Fibroblast of the aortic adventitia (primary cell): ENCODE measurements at places on chromosomes 1 and 21. TPM values are rescaled to one million over a fixed set of nuclear protein-coding genes. Genes with fewer than 3 reads are reported as not detected.

The GBP4 gene
- total RNA-seq, result 0.09 and 3.7 TPM in 2 replicates

- no peak for DNase-seq
Observed at GRCh38 chr1:112589766-112590165, 29.2 kb downstream of the ST7L start.

GRCh38 chr1:116710420-116711262 lies 43.1 kb upstream of the IGSF3 start:
- peak; percentile 11 for DNase-seq

The NBPF20 gene
- 1.8 and 2.1 TPM in 2 replicates for total RNA-seq

The OR2T35 gene
- total RNA-seq, result not detected in 2 replicates

- no peak for DNase-seq
Observed at GRCh38 chr1:200626853-200627534, 6.4 kb upstream of the KIF14 start.

The UQCRHL gene
- total RNA-seq, result 1.9 and 2.0 TPM in 2 replicates

- no peak for DNase-seq
Observed at GRCh38 chr1:189686288-189686687, 791.4 kb downstream of the BRINP3 start.

The IFNLR1 gene
- 0.36 TPM in 1 of 2 replicates, not detected in the other for total RNA-seq

DNA sequence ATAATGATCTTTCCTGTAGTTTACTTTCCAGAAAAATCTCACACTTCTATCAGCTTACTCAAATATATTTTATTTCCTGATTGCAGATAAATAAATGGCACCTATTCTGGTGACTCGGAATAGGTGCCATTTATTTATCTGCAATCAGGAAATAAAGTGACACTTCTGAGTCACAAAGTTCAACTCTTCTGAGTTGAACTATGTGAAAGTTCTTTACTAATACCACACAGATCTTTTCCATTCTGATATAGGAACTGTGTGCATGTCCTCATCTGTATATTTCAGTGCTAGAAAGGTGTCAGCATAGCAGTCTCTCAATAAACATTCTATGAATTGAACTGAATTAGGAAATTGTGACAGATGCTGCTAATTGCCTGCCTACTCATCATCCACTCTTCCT lies 4.9 kb upstream of the VCAM1 start:
- DNase-seq, result no peak

- DNase-seq, result peak; percentile 87
Observed at GRCh38 chr21:29208682-29209059, 78.2 kb downstream of the MAP3K7CL start.

GRCh38 chr21:29195981-29196669 lies 65.7 kb downstream of the MAP3K7CL start:
- DNase-seq, result peak; percentile 95

The RWDD3 gene
- total RNA-seq, result 12.5 and 20.6 TPM in 2 replicates

- DNase-seq, result peak; percentile 89
Observed at GRCh38 chr1:100164216-100164615, 13.8 kb downstream of the LRRC39 start.

The OR2G3 gene
- not detected in 2 replicates for total RNA-seq

GRCh38 chr21:29812947-29813346 lies 126.8 kb downstream of the GRIK1 start:
- DNase-seq, result no peak

The GJA8 gene
- total RNA-seq, result not detected in 2 replicates

The F5 gene
- 0.16 TPM in 1 of 2 replicates, not detected in the other for total RNA-seq

DNA sequence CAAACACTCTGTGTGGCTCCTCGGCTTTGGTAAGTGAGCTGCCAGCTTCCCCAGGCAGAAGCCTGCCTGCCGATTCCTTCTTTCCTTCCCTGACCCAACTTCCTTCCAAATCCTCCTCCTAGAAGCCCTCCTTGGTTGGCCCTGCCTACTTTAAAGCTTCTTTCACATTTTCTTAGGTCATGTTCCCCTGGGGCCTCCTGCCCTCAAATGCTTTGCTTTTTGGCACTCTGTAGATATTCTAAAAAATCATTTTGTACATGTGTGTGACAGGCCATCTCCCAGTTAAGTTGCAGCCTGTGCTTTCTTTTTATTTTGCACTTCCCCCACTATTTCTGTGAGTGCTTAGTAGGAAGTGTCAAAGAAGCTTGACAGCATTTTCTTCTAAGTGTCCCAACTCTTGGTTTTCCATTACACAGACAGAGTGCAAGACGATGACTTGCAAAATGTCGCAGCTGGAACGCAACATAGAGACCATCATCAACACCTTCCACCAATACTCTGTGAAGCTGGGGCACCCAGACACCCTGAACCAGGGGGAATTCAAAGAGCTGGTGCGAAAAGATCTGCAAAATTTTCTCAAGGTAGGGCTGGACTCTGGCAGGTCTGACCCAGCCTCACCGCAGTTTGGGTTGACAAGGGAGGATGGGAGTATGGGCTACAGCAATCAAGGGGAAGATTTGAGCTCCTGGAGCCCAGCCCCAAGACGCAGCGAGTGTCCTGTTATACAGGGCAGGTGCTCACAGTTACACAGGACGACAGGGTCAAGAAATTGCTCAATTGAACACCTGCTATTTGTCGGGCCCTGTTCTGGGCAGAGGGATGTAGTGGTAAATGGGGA lies at the start of gene S100A9:
Gene S100A9, plus strand, starts transcription at position 2 of the 838 bp plus-strand sequence. Its CDS starts 430 bp downstream, at position 432.
- no peak for DNase-seq

DNA sequence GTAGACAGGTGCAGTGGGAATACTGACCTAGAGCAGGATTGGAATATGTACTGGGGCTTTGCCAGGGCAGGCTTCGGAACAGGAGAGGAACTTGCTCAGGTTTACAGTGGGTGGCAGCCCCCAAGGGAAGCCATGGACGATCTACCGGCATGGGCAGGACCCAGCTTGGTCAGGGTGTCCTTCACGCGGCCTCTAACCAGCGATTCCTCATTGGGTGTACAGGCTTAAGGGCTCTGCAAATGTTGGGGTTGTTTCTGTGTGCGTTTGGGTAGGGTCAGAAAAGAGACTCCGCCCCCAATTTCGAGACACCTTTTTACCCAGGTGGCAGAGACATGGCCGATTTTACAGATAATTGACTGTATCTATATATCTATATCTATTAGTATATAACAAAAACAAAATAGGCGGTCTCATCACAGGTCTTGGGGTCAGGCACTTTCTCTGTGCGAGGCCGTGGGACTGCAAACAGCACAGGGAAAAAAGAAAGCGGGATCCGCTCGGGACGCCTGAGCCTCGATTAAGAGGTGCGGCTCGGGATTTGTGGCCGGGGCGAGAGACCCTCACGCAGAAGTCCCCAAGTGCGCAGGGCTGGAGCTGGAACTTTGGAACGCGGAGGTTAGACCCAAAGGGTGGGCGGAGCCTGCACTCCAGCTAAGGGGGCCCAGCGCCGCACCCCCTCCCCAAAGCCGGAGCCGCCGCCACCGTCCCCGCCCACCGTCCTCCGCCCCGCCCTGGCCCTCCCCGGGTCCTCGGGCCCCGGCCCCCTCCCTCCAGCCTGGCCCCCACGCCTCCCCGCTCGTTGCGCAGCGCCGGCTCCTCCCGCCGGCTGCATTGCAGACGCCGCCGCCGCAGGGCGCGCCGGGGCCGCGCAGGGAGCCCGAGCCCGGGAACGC lies 67.5 kb upstream of the VAMP3 start:
- no peak for DNase-seq

The SPSB1 gene
- 18.2 and 37.6 TPM in 2 replicates for total RNA-seq

DNA sequence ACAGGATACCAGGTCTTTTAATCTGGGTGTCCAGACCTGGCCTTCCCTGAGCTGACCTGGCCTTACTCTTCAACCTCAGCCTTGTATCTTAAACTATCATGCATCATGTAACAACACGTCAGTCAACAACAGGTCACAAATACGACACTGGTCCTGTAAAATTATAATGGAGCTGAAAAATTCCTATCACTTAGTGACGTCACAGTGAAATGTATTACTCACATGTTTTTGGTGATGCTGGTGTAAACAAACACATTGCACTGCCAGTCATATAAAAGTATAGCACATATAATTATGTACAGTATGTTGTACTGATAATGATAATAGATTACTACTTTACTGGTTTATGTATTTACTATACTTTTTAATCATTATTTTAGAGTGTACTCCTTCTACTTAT lies 31.5 kb downstream of the ESRRG start:
- no peak for DNase-seq

The NBPF15 gene
- total RNA-seq, result 38.0 and 43.8 TPM in 2 replicates

GRCh38 chr1:177858332-177858821 lies 111.5 kb downstream of the SEC16B start:
- peak; percentile 26 for DNase-seq

DNA sequence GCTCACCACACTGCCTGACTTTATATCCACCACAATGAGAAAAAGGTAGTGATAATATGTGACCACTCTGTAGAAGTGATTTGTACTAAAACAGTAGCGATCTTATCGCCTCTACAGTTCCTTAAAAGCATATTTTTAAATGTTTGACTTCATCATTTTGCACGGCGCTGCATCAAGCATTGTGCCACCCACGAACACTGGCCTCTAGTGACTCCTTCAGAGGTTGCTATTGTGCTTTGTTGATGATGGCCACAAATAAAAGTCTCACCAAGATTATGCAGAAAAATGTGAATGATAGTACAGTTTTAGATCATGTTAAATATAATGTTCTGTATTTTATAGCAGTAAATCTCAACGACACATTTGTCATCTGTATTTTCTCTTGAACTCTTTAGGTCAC lies 186.5 kb upstream of the NCAM2 start:
- DNase-seq, result no peak

The IL24 gene
- total RNA-seq, result not detected in 2 replicates

The TTC24 gene
- total RNA-seq, result not detected in 2 replicates

DNA sequence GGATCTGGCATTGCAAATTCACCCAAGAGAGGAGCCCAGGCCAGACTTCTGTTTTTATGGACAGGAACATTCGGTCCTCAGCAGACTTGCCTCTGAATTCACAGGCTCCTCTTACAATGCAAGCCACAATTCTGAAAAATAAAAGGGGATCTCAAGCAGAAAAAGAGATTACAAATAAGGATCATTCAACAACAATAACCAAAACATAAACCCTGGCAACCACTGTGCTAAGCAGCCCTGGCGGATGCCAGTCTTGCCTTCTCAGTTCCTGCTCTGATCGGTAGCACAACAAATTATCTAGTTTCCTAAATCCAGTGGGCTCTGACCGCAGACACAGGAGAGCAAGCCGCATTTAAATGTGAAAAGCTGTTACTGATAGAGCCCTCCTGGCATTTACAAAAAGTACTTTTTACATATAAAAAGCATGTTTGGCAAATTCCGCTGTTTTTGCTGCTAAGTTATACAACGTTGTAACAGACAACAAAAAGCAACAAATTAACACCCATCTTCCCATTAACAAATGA lies 123.4 kb upstream of the FOXD3 start:
- no peak for DNase-seq

- no peak for DNase-seq
Observed at GRCh38 chr1:216049741-216050430, 373.4 kb downstream of the USH2A start.

The HAX1 gene
- total RNA-seq, result 115 and 141 TPM in 2 replicates

The IL23R gene
- total RNA-seq, result not detected in 2 replicates

The S100A14 gene
- 0.18 TPM in 1 of 2 replicates, not detected in the other for total RNA-seq

DNA sequence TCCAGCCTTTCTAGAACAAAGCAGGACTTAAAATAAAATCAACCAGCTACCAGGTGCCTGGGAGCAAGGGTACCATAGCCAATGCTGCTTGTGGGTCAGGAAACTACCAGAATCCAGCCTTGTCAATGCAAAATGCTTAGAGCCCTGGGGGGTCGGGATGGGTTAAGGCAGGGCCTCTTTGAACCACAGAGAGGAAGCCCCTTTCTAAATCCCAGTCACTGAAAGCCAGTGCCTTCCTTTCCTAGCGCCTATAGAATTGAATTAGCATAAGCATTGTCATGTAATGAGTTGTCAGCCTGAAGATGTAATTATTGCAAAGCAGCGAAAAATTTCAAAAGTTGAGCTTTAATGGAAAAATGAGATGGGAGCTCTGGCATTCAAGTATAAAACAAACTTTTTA lies 176.6 kb upstream of the DAB1 start:
- no peak for DNase-seq

- DNase-seq, result no peak
Observed at GRCh38 chr1:25477448-25478034, 46.8 kb downstream of the MACO1 start.
